ENCODE measurements at places on chromosomes 3 and 15. TPM values are rescaled to one million over a fixed set of nuclear protein-coding genes. Genes with fewer than 3 reads are reported as not detected.

DNA sequence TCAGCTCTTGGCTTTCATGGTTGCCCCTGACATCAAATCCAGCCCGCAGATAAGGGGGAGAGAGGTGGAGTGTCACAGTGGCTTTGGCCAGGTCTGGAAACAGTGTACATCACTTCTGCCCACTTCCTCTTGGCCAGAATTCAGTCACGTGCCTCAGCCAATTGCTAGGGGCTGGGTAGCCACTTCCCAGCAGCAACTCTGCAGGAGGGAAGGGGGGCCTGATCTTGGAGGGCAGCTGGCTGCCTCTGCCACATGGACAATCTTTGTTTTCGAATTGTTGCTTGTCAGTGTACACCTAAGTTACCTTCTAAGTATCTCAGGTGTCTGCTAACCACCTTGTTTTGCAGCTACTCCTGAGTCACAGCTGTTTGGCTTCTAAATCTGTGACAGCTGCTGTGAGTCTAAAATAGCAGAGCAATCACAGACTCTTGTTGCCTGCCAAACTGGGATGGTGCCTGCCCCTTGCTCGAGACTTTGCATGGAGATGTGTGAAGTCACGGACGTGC is 41.0 kb upstream of the LIMD1 start:
- peak; percentile 74 for DNase-seq

DNA sequence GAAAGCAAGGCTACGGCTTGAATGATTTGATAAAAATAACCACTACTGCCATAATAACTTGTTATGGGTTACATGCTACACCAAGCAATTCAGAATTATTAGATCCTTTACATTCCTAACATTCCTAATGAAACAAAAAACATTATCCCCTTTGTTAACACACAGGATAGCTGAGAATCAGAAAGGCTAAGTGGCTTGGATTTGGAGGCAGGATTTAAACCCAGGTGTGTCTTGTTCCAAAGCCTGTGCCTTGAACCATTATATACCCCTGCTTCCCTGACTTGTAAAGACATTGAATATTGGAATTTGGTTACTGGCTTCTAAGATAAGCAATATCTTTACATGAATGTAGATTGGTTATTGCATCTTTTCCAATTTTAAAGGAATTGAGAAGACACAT is 417.1 kb upstream of the GOLIM4 start:
- no peak for DNase-seq

GRCh38 chr3:192899540-192899982 is 18.1 kb downstream of the MB21D2 start:
- DNase-seq: no peak

DNA sequence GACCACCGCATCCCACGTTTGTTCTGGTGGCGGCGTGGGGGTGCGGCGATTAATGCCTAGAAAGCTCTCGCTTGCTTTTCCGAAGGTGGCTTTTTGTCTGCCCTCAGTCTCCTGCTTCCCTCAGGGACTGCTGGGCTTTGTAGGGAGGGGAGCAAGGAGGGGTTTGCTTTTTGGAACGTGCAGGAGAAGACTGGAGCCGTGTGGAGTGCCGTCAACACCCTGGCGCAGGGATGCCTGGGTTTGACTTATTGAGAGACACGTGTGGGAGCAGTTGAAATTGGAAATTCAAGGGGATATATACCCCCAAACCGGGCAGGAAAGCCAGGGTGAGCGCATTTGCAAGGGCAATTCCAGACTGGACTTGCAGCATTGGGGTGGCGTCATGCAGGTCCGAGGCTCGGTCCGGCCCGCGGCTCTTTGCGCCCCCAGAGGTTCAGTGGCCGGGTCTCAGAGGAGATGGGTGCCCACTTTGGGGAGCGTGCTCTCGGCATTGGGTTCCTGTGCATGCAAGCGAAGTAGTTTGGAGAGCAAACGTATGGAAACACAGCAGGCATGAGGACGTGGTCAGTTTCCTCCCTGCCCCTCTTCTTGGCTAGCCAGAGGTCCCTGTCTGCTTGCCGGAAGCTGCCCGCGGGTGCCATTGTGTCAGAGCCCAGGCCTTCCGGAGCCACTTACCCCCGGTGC is 2.1 kb downstream of the EPHB1 start:
- DNase-seq: no peak

GRCh38 chr3:151891721-151892120 is 18.3 kb downstream of the SUCNR1 start:
- no peak for DNase-seq

SLC12A1 gene
- 0.11 TPM for polyA plus RNA-seq

KLHL6 gene
- polyA plus RNA-seq: 2.6 TPM

PIGBOS1 gene
- polyA plus RNA-seq: 12.6 TPM

Data from muscle of back (tissue), 13 donors.